Adipocyte (in vitro differentiated cells): ENCODE measurements at places on chromosomes 2 and 18.

- DNase-seq: no peak
Measured at GRCh38 chr2:42076357-42077225, 28.8 kb downstream of the PKDCC start.

GRCh38 chr2:120344976-120345581, 857 bp upstream of the INHBB start:
- DNase-seq: peak; percentile 61

DNA sequence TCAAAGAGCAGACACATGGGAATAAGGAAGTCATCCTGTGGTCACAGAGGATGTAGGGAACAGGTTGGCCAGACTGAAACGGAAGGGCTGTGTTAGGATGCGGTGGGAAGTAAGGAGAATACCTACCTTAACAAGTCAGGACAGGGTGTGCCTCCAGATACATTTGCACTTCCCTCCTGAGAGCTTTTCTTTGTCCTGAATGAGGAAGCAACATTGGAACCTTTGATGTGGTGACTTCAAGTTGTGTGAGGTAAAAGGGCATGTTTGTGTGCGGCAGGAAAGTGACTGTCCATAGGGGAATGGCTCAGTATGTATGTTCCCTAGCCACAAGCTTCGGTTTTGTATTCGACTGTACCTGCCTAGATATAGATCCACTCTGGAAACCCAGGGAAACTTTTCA, 24.9 kb upstream of the LRRTM1 start:
- no peak for DNase-seq

- peak; percentile 75 for DNase-seq
Measured at GRCh38 chr2:28810384-28811285, at the start of gene SPDYA. SPDYA (plus strand) TSS chr2:28810834; CDS start chr2:28816015, 5,181 bp downstream.

DNA sequence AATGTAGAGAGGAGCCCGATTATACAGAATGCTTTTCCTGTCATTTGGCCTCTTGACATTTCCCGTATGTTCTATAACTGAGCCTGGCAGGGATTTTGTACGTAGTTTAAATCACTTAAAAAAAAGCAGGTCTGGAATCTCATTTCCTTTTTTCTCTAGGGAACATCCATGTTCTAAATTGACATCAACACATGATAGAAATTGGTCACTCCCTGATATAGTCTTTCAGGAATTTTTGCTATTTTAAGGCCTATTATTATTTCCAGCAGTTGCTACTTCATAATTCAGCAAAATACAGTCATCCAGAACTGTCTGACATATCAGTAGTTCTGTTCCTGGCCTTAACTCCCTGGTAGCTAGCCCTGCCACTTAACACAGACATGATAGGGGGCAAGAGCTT, 565.7 kb upstream of the ZEB2 start:
- peak; percentile 29 for DNase-seq

DNA sequence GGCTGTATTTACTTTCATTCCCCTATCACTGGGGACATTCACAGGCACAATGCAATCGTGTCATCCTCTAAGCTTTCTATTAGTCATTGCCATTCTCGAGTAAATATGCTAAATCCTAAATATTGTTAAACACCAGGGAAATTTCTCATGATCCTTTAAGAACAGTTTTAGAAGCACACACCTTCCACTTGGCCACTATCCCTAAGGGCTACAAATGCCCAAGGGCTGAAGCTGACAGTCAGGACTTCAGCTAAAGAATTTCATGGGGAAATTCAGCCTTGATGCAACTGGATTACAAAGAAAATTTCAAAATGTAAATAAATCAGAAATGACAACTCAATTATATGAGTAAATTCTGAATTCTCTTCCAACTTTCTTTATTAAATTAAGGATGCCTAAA, 163.1 kb upstream of the PID1 start:
- DNase-seq: peak; percentile 63
